ENCODE measurements at places on chromosomes 5 and 9.

- no peak for DNase-seq
These were observed 88.1 kb downstream of the PCSK1 start for GRCh38 chr5:96344678-96345577.

DNA sequence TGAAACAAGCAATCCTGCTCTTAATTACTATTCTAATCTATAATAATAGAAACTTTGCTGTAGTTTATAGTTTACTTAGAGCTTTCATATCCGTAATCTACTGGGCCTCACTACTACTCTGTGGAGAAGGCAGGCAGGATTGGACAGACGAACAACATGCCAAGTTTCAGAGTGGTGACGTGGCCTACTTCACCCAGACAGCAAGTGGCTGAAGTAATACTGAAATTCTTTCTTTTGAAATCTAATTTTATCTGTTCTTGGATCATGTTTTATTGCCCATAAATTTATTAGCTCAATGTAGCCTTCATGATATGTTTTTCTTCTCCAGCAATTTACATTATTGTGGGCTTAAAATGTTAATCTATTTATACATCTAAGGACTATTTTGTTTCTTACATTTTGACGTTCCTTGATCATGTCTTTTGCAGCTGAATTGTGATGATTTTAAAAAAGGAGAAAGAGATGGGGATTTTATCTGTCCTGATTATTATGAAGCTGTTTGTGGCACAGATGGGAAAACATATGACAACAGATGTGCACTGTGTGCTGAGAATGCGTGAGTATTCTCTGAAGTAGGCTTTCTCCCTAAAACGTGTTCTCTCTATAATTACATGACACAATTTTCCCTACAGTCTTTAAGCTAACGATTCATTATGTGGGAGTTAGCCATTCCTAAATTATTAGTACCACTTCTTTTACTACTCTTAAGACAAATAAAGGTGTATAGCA, 22.4 kb downstream of the SPINK5 start:
- no peak for DNase-seq

GRCh38 chr5:111735583-111736270, 21.3 kb downstream of the NREP start:
- no peak for DNase-seq

GRCh38 chr5:14383923-14384322, 197.7 kb upstream of the OTULINL start:
- DNase-seq = no peak

- no peak for DNase-seq
These were observed 616.5 kb downstream of the PTPRD start for GRCh38 chr9:9996259-9996658.

DNA sequence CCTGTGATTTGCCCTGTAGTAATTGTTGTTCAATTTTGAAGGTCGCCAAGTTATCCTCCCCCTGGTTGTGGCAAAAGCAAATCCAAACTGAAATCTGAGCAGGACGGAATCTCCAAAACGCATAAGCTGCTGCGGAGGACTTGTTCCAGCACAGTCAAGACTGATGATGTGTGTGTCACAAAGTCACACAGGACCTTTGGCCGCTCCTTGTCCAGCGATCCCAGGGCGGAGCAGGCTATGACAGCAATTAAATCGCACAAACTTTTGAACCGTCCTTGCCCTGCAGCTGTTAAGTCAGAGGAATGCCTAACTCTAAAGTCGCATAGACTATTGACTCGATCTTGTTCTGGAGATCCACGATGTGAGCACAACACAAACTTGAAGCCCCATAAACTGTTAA, 128.4 kb downstream of the PARP8 start:
- DNase-seq = no peak

DNA sequence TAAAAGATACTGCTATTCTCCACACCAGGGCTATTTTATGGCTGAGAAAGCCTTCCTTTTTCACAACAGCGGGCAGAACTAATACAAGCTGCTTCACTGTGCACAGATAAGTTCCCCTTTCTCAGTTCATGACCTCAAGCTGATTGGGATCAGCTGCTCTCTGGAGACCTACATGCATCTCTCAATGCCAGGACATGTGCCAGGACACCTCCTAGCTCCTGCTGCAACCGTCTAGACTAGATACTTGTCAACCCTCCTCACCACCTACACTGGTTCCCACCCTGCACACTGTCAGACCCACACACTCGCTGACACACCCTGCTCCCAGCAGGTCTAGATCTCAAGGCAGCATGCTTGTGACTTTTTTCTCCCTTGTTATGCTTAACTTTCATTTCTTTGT, 39.8 kb downstream of the STARD4 start:
- DNase-seq = no peak

DNA sequence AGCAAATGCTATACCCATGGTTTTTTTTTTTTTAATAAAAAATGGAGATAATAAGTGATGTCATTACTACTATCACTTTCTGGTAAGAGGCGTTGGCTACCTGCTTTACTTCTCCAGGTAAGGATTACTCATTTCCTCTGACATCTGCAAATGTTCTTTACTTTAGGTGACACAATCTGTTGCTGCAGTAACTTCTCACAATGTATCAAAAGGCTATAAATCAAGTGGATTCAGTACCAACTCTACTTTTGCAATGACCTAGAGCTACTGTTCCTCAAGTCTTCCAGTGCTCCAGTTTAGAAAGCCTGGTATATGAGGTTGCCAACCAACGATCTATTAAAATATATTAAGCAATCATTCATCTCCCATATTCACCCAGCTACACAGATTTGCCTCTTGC, 129.1 kb downstream of the PLK2 start:
- no peak for DNase-seq

- peak; percentile 17 for DNase-seq
These were observed 6.1 kb upstream of the CRB2 start for GRCh38 chr9:123349691-123350480.

GRCh38 chr9:133107245-133107722, 13.8 kb downstream of the RALGDS start:
- DNase-seq = no peak

- no peak for DNase-seq
These were observed 9.0 kb upstream of the LCN1 start for GRCh38 chr9:135512241-135512603.

DNA sequence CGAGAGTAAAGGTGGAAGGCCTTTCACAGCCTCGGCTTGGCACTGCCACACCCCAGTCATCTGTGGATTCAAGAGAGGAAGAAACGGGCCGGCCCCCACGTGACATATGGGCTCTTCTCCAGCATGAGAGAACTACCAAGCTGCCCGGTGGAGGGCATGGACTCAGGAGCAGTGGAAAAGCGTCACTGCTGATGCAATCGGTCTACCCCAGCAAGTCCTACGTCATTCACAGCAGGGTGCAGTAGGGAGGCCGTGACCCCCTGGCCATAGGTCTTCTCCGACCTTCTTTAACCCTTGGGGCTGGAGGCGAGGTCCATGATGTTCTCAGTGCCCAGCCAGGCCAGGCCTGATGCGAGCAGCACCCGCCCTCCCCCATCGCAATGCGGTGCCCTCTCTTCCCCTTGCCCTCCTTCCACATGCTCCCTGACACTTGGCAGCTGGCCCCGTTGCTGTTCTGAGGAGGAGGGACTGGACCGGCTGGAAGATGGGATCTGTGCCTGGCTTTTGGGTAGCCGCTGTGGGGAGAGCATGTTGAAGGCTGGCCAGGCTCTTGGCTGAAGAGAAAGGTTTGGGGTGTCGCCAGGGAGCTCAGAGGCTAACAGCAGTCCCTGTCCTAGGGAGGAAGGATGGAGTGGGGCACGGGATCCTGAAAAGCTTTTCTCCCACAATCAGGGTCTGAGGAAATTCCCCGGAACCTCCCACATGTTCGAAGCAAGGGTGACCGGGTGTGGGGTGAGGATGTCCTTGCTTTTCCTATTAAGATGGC, 89.8 kb downstream of the LIFR start:
- no peak for DNase-seq

- no peak for DNase-seq
These were observed 110.4 kb upstream of the IFNK start for GRCh38 chr9:27413511-27414219.
